ENCODE measurements at places on chromosomes 7 and 10.

DNA sequence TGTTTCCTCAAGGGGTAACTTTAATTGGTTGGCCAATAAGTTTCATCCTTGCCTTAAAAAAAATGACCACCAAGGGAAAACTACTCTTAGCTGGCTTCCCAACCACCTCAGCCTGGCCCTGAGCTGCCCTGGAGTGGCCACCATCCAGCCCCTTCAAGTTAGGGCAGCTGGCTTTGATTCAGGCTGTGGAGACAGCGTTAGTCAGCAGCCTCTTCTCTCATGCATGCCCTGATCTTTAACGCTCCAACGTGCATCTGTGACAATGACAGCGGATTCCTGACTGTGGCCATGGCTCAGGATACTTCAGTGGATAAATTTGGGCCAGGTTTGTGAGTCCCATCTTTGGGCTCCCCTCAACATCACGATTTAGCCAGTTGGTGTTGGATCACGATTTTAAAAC lies 111.6 kb downstream of the RBM20 start:
- DNase-seq: no peak

DNA sequence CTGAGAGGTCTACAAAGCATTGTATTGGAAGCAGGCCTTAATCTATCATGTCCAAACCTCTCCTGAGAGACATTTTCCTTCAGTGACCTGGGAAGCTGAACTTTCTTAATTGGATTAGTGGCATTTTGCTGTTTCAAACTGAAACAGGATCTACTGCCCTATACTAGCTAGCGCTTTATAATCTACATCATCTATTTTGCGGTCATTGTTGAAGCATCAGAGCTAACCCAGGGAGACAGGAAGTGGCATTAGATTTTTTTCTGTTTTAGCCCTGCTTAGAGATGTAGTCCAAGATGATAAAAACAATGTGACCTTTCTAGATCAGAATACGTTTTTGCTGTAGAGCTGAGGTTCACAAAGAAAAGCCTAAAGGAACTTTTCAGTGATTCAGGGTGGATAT lies 147.4 kb upstream of the AGR3 start:
- DNase-seq: no peak

GRCh38 chr7:73734619-73735527 lies 3.7 kb downstream of the ABHD11 start:
- peak; percentile 82 for DNase-seq

GRCh38 chr10:101646364-101646763 lies 48.6 kb downstream of the FBXW4 start:
- no peak for DNase-seq

DNA sequence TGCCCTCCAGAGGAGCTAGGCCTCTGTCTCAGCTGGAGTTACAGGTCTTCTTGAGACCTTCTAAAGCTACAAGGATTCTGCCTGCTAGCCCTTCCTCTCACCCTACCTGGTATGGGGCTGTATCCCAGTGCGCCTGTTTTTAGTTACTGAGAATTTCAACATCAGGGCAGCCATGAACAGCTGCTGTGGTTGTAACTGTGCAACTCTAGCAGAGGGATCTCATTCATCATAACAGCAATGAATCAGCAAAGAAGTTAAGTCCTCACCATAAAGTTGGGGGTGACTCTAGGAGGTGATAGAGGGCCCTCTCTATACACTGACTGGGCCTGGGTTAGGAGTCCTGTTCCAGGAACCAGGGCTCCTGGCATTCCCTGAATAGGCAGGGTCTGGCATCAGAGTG lies 14.0 kb upstream of the CDH23 start:
- no peak for DNase-seq

- no peak for DNase-seq
Observed at GRCh38 chr7:1761097-1761496, 91.0 kb downstream of the ELFN1 start.

DNA sequence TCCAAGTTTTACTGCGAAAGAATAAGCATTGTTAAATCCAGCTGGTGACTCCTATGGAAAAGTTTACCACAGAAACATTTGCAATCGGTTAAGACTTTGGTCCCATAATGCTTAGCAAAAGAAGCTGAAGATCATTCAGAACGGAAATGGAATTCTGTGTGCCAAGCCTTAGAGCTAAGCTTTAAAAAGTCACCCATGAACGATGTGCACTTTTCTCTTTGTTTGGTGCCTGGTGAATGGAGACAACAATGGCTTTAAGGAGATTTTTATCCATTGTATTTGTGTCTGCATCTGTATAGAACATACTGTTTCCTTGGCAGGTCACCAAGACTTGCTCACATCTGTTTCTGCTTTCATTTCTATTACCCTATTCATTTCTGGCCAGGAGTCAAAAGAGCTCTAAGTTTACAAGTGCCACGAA lies 26.3 kb upstream of the COL1A2 start:
- no peak for DNase-seq

GRCh38 chr10:124987788-124988187 lies 45.9 kb downstream of the ZRANB1 start:
- no peak for DNase-seq

Measured in adrenal gland (tissue), 19 donors.